Suppressor macrophage treated with lipopolysaccharide for 1 hour (primary cell): ENCODE measurements at places on chromosomes 1 and 21.

DNA sequence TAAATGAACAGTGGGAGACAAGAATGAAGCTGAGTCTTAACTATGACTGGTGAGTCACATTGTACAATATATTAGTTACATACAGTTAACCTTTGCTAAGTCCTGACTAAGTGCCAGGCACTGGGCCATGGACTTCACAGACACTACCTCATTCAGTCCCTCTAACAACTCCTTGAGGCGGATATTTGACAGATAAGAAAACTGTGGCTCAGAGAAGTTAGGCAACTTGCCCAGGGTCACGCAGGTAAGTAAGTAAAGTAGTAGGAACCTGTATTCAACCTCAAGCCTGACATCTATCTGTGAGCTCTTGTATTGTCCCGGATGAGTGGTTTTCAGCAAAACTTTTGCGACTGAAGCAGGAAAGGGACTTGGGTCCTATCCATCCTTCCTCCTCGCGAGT is 62.1 kb downstream of the GNG12 start:
- no peak for DNase-seq

- DNase-seq: no peak
Measured at GRCh38 chr1:214570442-214570841, 19.0 kb upstream of the PTPN14 start.

DNA sequence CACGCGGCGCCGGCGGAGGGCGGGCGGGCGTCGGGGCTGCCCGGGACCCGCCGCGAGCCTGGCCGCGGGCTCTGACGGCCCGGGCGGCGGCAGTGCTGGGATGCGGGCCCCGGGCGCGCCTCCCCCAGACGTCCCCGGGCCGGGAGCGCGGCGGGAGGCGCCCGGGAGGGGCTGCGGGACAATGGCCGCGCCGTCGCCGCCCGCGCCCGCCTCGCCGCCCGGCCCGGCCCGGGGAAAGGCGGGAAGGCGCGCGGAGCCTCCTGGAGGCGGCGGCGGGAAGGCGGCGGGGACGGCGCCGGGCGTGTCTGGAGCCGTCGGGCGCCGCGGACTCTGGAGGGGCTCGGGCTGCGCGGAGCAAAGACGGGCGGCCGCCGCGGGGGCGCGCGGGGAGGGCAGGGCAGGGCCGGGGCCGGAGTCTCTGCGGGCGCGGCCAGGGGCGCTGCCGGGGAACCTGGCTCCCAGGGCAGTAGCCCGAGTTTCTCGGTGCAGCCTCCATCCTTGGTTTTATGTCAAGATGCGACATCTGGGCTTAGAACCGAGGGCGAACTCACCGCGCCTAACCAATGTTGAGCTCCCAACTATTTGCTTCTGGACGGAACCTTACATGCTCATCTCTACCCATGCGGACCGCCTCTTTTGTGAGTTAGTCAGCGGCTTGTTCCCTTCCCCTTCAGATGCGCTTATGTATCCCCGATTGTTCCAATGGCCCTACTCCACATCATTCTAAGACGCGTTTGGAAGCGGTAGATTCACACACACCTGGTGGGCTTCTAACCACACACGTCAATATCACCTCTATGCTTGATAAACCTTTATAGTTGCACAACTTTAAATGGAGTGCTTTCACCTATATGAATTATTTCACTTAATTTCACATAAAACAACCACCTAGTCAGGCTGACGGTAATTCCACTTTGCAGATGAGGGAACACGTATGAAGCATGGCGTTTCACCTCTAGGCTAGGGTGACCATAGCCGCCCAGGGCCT is 651 bp downstream of the ZBTB8A start:
- peak; percentile 43 for DNase-seq

- DNase-seq: no peak
Measured at GRCh38 chr1:207645635-207646081, 725 bp downstream of the CR1L start.

DNA sequence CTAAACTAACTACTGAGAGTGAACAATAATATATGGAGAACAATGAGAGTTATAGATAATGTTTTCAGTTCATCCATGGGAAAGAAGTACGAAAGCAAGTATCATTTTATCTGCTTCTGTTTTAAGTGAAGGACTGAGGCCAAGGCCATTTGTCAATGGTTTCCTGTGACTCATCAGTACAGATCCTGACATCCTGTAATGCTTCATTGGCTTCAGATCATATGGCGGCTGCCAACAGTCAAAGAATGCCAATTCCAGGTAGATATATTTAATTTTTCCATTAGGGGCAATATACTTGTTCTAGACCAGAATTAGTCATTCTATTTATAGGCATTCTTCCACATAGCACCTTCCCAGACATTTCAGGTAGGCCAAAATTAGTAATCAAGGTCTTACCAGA is 97.3 kb downstream of the USH2A start:
- no peak for DNase-seq

DNA sequence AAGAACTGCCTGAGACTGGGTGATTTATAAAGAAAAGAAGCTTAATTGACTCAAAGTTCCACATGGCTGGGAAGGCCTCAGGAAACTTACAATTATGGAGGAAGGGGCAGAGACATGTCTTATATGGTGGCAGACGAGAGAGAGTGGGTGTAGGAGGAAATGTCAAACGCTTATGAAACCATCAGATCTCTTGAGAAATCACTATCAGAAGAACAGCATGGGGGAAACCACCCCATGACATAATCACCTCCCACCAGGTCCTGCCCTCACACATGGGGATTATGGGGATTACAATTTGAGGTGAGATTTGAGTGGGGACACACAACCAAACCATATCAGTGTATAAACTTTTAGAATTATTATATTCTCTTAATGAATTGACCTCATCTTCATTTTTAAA is 335.9 kb upstream of the DPYD start:
- DNase-seq: peak; percentile 18

DNA sequence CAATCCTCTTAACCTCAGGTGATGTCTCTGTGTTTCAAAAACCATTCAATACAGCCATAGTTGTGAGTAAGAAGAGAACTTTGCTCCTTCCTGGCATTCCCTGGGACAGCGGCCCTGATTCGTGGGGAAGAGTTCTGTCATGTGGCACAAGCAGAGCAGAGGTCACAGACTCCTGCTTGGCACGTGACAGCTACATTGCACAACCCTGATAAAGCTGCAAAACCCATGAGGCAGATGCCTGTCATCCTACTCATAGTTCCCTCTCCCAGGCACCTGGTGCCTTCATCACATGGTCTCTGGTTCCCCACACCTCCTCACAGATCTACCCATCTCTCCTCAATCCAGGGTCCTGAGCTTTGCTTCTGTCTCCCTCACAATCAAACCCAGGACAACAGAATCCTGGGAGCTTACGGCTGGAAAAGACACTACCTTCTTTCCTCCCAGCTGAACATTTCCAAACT is 70.8 kb downstream of the PLPP3 start:
- DNase-seq: peak; percentile 56

DNA sequence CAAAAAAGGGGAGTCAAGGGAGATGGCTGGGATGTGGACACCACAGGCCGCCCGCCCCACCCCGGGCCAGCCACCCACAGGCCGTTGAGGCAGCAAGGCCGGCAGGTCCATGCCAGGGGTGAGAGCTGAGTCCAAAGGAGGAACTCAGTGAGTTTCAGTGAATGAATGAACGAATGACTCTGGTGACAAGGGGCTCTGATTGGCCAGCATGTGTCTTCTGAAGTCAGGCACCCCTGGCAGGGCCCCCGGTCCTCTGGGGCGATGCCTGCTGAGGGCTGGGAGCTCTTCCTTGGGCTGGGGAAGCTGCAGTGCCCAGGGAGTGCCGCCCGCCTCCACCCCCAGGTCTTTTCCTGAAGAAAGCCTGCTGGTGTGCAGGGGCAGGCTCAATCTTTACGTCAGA is 236.1 kb upstream of the VAMP3 start:
- no peak for DNase-seq

DNA sequence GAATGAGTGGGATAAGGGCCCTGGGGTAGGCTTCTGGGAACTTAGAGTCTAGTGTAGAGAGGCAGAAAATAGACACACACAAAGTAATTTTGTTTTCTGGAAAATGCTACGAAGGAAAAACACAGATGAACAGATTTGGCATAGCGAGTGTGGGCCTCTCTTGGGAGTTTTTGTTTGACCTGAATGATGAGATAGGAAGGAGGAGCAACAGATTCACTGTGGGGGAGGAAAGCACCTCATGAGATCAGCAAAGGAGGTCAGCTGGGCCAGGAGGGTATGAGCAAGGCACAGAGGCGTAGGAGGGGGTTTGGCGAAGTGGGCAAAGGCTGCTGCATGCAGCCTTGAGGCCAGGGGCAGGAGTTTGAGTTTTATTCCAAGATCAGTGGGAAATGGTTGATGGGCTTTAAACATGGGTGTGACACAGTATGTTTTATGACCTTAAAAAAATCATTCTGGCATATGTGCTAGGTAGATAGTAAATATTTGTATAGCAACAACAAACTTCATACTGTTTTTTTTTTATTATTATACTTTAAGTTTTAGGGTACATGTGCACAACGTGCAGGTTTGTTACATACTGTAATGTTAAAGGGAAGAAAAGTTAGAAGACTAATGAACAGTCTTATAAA is 57.9 kb downstream of the FGGY start:
- DNase-seq: peak; percentile 30

DNA sequence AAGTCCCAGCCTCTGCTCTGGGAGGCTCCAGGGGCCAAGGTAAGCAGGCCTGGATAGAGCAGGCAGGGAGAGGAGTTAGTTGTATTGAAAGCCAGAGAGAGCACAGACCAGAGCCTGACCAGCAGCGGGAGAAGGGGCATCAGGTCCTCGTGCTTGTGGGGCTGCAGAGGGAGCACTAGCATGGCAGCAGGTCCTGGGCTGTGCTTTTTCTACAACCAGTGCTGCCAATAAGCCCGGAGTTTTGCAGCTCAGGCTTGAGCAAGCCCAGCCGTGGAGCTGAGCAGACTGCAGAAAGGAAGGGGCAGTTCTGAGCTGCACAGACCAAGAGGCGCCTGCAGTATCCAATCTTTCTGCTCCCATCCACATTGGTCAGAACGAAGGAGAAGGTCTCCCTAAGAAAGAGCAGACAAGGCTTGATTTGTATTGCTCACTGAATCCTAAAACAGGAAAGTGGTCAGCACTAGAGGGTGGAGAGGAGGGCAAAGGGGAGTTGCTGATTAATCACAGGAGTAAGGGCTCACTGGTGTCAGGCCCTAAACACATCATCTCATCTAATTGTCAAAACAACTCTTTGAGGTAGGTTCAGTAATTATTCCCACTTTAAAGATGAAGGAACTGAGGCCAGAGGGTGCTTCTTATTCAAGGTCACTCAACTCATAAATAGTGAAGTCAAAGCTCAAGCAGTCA is 2.7 kb downstream of the DENND2D start:
- DNase-seq: peak; percentile 64

GRCh38 chr1:243390162-243390791 is 134.4 kb downstream of the SDCCAG8 start:
- DNase-seq: no peak

DNA sequence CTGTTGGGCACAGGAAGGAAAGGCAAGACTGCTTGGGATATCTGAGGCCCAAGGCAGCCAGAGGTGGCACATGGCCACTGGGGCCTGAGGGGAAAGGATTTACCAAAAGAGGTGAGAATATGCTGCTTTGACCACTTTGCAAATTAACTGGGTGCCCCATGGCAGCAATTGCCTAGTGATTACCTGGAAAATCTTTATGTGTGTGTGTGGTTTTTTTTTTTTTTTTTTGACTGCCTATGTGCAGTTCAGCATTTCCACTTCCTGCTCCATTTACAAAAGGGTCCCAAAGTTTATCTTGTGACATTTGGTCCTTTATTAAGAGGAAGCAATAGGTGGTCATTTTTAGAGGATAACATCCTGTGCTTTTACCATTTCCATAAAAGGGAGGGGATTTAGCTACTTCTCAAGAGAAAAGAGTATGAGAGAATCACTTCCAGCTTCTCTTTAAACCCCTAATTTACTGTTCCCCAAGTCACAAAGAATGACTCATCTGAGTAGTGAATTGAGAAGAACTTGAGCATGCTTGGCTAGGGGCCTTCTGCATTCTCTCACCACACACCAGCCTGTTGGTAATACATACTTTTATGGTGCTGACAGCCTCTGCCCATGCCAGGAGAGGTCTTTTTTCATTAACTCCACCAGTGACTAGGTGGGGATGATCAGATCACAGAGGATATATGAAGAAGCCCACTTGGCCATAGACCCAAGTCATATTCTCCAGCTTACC is 52.1 kb downstream of the SYDE2 start:
- DNase-seq: peak; percentile 33

GRCh38 chr1:211571998-211572397 is 7.0 kb downstream of the SLC30A1 start:
- DNase-seq: no peak

DNA sequence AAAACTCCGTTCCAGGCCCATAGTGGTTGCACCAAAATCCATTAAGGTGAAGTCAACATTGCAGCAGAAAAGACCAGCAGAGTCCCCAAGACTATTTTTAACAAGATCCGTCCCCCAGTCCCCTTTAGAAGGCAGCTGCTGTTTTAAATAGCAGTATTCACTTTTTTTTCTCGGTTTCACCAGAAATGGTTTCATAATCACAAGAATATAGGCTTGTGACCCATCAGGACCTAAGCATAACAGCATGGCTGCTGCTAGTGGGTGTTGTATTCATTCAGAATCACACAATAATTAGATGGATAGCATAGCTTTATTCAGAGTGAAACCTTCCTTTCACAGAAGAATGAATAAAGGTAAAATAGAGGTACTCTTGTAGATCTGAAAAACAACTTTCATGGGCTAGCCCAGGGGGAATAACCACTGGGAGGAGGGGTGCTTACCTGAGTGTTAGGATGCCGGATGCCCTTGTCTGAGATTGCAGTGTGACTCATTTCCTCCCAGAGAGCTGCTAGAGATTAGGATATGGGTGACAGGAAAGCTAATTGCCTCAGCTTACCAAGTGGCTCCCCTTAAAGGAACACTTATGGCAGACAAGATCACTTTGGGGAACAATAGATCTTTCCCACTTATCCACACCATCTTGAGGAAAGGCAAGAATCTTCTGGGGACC is 35.0 kb downstream of the ACKR1 start:
- no peak for DNase-seq

GRCh38 chr1:156894711-156895454 is 1.4 kb downstream of the PEAR1 start:
- no peak for DNase-seq

DNA sequence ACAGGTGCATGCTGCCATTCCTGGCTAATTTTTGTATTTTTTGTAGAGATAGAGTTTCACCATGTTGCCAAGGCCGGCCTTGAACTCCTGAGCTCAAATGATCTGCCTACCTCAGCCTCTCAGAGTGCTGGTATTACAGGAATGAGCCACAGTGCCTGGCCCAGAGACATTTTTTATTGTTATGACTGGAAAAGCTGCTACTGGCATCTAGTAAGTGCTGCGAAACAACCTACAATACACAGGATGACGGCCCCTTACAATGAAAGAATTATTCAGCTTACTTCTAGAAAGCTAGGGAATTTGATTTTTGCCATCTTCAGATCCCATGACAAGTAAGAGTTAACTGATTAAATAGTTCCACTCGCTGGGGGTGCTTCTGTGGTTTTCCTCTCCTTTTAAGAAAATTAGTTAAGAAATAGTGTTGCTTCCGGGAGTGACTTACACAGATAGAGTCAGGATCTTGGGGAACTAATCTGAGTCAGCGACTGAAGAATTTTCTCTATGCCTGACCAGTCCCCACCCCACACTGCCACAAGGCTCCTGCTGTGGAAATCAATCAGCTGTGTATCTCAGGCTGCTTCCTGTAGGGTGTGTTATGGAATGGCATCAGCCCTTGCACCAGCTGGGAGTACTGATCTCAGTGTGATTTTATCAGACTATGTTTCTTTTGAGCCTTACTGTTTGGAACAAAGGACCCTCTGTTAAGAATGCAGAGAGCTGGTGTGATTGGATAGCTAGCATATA is 93.0 kb upstream of the BMP8A start:
- DNase-seq: peak; percentile 95
